ENCODE measurements at places on chromosomes 4 and X. TPM values are rescaled to one million over a fixed set of nuclear protein-coding genes. Genes with fewer than 3 reads are reported as not detected.

GCNA gene
- total RNA-seq, result 9.1 TPM

GRCh38 chr4:181578911-181579310 lies 664.3 kb upstream of the TENM3 start:
- DNase-seq, result no peak

PRRG3 gene
- 0.98 TPM for total RNA-seq

RAI2 gene
- total RNA-seq, result 47.4 TPM

DNA sequence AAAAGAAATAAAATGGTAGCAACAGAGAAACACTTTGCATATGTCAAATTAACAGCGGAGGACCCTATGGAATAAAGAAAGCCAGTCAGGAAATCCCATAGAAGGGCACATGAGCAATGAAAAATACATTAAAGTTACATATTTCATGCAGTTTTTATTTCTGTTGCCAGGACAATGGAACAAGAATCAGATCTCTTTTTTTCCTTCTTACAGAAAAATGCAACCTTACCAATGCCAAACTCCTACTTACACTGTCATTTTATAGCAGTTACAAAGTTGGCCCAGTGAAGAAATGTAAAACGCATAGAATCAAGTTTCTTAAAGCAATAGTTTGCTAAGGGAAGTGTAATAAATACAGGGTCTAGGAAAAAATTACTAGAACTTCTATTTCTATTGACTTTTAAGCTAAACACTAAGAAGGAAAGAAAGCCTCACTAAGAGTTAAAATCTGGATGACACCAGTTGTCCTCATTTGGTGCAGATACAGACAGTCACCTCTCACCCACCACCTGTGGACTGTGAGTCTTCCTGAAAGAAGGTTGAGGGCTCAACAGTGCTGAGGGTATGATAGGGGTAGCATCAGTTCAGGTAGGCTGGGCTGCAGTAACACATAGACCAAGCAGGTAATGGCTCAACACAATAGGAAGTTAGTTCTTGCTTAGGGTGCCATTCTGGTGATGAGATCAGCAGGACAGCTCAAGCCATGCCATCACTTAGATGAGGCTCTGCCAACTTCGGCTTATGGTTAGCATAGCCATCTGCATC lies 224.6 kb downstream of the ANAPC10 start:
- no peak for DNase-seq

HPGDS gene
- total RNA-seq, result 0.98 TPM

DNA sequence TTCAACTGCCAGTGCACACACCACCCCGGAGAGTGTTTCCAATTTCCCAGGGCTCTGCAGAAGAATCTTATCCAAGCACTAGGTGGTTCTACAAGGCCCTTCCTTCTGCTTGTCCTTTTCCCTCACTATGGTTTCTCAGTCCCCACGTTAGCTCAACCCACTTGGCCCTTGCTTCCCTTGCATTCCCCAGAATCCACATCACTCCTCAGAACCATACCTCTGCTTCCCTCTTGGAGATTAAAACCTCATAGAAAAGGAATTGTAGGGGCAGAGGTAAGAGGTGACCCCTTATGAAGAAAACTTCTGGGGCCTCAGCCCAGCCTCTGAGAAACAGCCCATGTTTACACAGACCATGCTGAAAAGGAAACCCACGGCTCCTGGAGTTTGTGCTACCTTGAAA lies 42.4 kb downstream of the TSPAN5 start:
- no peak for DNase-seq

DNA sequence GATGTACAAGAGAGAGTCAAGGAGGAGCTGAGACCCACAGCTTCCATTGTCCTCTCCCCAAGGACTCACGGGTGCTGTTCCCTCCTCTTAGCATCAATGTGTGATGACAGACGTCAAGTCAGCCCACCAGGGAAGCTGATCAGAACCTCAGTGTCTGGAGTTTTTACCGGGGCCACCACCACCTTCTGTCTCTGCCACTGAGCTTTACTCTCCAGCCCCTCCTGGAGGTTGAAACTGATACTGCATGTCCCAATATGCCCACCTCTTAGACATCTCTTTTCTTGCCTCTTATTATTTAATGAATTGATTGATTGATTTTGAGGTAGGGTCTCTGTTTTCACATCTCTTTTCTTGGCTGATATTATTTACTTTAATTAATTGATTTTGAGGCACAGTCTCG lies 10.3 kb upstream of the AKAP17A start:
- DNase-seq, result no peak

DNA sequence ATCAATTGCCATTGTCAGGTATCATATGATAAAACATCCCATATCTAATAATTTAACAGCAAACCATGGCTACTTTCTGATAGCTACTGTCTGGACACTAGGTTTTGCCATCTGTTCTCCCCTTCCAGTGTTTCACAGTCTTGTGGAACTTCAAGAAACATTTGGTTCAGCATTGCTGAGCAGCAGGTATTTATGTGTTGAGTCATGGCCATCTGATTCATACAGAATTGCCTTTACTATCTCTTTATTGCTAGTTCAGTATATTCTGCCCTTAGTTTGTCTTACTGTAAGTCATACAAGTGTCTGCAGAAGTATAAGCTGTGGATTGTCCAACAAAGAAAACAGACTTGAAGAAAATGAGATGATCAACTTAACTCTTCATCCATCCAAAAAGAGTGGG lies 7.0 kb downstream of the NPY5R start:
- no peak for DNase-seq

GRCh38 chr4:39415678-39416283 lies 9.1 kb downstream of the KLB start:
- DNase-seq, result no peak

BRS3 gene
- not detected for total RNA-seq
